CD4-positive, alpha-beta T cell treated with Interleukin-10 for 1 hour (primary cell): ENCODE measurements at places on chromosomes 12 and 14.

GRCh38 chr14:95609398-95609990, 74.6 kb downstream of the GLRX5 start:
- no peak for DNase-seq

GRCh38 chr14:60618241-60618640, 31.0 kb downstream of the SIX1 start:
- DNase-seq = no peak

DNA sequence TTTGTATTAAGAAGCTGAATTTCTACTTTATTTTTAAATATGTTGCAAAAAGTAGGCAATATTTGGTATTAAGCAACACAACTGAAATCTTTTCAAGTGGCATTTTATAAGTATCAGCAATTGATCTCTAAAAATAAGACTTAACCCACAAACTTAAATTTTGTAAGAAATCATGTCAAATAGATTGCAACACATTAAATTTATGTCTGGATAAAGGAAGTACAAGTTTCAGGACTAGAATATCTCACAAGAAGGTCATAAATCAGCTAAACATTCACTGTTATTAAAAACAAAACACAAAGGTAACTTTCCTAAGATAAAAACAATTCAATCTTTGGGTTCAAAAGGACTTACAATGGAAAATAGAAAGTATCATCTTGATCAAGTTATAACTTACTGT, 32.8 kb downstream of the CPNE8 start:
- DNase-seq = no peak

DNA sequence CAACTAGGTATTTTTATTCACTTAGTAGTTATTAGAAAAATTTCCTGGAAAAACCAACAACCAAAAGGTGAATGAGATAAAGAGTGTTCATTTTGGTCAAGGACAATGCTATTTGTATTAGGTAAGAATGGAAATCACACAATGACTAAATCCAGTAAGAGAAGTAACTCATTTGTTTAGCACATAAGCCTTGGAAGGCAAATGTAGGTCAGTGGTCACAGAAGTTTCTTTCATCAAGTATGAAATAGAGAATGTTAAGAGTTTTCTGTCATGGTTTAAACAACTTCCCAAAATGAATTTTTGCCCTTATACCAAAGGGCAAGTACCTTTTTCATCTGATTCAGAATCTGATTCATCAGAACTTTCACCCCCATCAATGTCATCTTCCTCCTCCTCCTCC, 101.7 kb downstream of the KIF21A start:
- DNase-seq = no peak

- peak; percentile 51 for DNase-seq
These were observed 3.3 kb upstream of the CCND2 start for GRCh38 chr12:4270016-4270830.

- no peak for DNase-seq
These were observed 22.3 kb upstream of the ALX1 start for GRCh38 chr12:85257671-85258070.

- DNase-seq = no peak
These were observed 178.5 kb downstream of the DAD1 start for GRCh38 chr14:22410497-22410896.
